ENCODE measurements at places on chromosomes 12 and 14.
A peak's percentile ranks its signal among the peaks of the same experiment; 100 is the strongest.

- no peak for DNase-seq
Measured at GRCh38 chr14:65408113-65408512, 4.4 kb upstream of the FUT8 start.

DNA sequence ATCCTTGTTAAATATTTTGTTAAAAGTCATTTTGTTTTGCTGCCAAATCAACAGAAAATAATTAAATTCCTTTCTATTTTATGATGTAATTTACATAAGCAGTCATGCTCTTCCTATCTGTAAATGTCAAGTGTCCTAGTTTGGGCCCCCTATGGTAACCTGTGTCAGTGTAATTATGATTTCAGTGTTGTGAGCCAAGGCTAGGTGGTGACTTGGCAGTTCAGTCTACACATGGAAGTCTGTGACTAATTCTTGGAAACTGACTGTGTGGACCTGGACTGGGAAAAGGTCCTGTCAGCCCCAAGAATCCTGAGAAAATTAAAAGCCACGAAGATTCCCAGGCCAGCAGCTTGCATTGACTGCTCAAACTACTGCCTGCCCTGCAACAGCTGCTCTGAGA is 371.0 kb downstream of the FUT8 start:
- DNase-seq: no peak

DNA sequence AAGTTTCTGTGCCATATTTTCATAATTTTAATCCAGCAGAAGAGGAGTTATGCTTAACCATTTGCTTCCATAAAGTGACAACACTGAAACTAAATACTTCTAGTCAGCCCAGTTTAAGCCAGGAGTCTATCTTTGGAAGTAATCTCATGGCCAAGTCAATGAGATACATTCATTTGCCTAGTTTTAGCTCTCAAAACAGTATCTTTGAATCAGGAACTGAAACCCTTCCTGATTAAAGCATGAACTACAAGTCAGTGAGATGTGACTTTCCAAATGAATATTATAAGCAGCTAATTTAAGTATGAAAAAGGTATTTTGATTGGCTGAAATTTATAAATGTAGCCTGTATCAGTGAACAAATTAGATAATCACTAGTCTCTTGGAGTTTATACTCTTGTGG is 491.5 kb downstream of the SLC6A15 start:
- no peak for DNase-seq

GRCh38 chr12:62694116-62694515 is 227.5 kb downstream of the MON2 start:
- DNase-seq: no peak

- DNase-seq: no peak
Measured at GRCh38 chr12:55732288-55732687, 3.5 kb upstream of the CD63 start.

GRCh38 chr12:113315358-113315757 is 19.6 kb downstream of the SLC8B1 start:
- no peak for DNase-seq

GRCh38 chr14:53032161-53032803 is 81.4 kb upstream of the FERMT2 start:
- peak; percentile 85 for DNase-seq

DNA sequence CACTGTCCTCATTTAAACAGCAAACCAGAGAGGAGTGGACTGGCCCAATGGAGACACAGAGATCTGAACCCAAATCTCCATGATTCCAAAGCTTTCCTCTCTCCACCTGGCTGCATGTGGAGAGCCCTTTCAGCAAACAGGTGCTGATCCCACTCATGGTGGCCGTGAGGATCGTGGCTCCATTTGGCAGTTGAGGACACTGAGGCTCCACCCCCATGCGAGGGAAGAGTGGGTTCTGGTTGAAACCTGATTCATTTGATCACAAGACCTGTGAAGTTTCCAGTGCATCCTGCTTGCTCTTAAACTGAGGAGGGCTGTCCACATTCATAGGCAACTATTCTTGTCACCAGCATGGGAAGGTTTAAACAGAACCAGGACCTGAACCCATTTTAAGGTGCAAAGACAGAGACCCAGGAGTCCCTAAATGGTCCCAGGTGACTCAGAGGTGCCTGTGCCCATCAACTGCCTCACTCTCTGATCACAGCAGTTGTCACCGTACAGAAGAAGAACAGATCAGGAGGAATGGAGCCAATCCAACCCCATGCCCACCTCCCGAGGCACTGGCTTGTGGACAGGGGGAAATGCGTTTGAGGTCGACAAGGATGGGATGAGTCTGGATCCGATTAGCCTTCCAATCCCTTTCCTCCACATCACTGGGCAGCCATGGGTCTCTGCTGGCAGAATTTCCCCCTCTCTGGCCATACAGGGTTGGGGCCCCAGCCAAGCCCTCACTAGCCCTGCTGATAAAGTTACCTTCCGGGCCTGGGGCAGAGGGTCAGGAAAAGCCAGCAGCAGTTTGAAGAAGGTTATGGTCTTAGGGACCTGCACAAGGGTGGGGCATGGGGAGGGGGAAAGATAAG is 45.5 kb upstream of the BCL11B start:
- DNase-seq: no peak

GRCh38 chr12:47754881-47755280 is 3.8 kb downstream of the RAPGEF3 start:
- DNase-seq: no peak

DNA sequence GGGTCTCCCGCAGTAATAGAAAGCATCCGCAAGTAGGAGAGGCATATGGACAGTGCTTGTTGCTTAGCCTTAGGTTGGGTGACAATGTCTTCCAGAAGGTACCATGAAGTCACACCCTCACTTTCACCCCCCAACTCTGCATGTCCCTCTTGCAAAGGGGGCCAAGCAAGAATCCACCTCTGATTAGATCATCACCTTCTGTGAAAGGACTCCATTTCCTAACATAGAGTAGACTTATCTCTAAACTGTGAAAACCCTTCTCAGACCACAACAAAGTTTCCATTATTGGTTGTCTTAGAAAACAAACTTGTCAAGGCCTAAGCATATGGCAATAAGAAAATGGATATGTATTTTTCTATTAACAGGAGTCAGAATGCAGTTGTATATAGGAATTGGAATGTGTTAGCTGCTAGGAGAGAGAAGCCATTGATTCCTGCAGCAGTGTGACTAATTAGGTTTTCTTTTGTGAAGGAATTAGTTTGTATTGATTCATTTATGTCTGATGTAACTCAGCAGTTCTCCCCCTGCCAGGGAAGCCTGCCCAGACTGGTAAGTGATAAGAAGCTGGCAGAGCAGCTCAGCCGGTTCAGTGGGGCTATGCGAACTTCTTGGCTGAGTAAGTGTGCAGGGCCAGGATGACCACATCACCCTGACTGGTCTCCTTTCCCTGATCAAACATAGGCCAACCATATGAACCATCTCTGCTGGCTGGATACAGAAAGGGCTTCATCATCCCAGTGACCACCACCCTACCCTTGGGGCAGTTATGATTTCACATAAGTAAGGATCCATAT is 107.3 kb upstream of the CCDC196 start:
- DNase-seq: no peak

- DNase-seq: no peak
Measured at GRCh38 chr12:12721176-12721751, 4.1 kb downstream of the CDKN1B start.

GRCh38 chr14:51596488-51597117 is 55.1 kb upstream of the FRMD6 start:
- no peak for DNase-seq

DNA sequence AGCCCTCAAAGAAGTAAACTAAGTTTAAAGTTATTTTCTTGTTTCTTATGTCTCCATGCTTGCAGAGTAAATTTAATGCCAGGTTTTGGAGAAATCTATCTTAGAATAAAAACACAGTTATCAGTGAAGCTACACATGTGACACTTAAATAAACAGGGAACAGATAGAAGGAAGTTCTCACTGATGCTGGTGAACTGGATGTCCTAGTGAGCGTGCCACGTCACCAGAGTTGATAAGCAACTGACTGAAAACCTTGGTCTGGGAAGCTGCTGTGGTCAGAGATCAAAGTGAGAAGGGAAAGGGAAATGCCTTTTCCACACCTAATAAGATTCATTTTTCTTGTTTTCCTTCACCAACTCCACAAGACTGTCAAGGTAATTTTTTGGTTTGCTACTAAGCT is 74.8 kb upstream of the PCED1B start:
- no peak for DNase-seq

- DNase-seq: peak; percentile 41
Measured at GRCh38 chr12:1488908-1489381, 105.4 kb downstream of the FBXL14 start.

- DNase-seq: no peak
Measured at GRCh38 chr14:90600619-90601018, 203.8 kb downstream of the CALM1 start.

DNA sequence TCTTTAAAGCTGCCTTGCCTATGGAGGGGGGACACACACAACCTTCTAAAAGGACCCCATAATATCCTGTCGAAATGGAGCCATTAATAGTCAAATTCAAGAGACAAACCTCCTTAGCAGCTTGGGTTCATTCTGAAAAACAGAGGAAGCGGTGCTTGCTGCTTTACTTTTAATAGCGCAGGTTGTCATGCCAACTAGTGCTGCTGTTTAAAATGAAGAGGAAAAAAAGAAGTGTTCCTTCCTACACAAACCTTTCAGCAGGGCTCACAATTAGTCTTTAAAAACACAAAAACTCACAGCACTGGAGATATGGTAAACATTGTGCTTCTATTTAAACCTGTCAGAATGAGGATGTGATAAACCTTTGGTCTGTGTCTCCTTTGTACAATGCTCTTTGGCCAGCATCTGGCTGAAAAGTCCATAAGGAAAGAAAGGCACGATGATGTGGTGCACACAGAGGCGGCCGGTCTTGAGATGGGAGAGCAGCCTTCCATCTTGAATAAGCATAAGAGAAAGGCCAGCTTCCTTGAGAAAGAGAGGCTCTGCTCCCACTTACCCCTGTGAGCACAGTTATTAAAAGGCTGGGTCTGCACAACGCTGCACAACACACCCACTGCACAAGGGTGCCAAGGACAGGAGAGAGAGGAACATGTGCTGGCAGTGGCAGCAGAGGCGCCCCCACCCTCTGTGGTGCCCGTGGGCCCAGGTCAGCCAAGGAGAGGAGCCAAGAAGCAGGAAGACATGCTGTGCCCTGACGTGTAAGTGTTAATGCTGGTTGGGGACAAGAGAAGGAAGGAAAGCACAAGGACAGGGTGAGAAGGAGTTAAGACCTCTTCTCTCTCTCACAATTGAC is 144.6 kb downstream of the TTC7B start:
- DNase-seq: no peak

Measured in fibroblast of skin of left quadriceps (primary cell).